Epithelial cell of proximal tubule (primary cell): ENCODE measurements at places on chromosomes 16 and 17. TPM values are rescaled to one million over a fixed set of nuclear protein-coding genes. Genes with fewer than 3 reads are reported as not detected.

PRSS27 gene
- total RNA-seq = 0.29 and 0.92 TPM in 2 replicates

CD300LF gene
- not detected in 2 replicates for total RNA-seq

SNAI3 gene
- 0.23 and 0.58 TPM in 2 replicates for total RNA-seq

SLC5A11 gene
- total RNA-seq = not detected in 2 replicates

ZNF205 gene
- 15.8 and 22.1 TPM in 2 replicates for total RNA-seq

CD300H gene
- total RNA-seq = not detected in 2 replicates

NAGS gene
- 14.1 and 21.0 TPM in 2 replicates for total RNA-seq

DNA sequence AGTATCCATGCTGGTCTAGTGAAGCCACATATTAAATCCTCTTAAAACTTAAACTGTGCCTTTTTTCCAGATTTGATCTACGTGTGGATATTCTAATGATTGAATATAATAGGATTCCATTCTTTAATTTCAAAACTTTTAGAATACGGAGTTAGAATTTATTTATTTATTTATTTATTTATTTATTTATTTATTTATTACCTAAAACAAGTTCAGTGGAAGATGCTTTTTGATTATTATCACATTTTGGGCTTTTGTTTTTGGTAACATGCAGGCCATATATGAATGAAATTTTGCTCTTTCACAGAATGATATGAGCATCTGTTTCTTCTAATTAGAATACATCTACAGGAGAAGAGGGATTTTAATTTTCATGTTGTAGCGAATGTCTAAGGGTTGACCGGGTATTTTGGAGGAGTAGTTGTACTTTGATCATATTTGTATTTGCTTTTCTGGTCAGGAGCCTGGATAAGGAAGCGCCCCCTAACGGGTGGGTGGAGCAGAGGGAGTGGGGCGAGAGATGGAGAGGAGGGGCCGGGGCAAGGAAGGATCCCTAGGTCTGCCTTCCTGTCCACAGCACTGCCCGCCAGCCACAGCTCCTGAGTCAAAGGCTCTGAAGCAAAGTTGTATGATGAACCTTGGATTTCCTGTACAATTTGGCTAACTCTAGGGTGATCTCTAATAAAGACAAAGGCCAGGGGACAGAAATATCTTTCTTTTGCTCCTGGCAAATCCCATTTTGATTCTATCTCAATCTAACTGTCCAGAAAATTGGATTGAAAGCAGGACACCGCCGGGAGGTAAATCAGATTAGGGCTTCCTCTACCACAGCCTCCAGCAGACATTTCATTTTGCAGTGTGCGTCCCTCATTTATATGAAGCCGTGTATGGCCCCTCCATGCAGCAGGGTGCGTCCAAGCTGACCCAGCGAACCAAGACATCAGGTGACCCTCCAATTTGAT, 149.1 kb downstream of the PRKCA start:
- no peak for DNase-seq

GRCh38 chr17:39222151-39222550, 3.6 kb downstream of the STAC2 start:
- no peak for DNase-seq

DNA sequence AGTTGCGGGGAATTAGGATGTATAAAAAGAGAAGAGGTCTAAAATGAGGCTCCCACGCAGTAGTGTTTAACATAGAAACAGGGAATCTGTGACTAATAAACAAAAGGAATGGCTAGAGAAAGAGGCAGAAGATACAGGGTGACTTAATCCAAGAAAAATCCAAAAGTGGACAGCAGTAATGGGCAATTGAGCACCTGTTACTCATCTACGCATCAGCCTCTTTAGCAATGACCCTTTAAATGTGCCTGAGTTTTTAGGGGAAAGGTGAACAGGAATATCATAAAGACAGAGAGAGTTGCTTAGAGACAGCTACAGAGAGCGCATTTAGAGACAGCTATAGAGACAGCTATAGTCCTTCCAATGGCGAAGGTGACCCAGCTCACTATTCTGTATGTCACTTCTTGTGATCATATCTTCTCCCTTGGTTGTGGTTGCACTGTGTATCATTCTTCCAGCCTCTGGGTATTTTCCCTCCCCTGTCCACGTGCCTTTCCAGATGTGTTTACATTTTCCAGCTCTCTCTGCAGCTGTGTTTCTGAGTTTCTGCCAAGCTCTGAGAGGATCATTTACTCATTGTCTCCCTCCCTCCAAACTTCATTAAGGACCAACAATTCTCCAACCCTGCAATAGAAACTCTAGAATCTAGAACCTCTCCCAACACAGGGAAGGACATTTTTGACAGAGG, 61.5 kb downstream of the MYOCD start:
- DNase-seq = peak; percentile 30

GRCh38 chr17:62804025-62804424, 4.1 kb downstream of the MARCHF10 start:
- no peak for DNase-seq

- DNase-seq = peak; percentile 59
Observed at GRCh38 chr17:76427501-76428231, 25.3 kb downstream of the UBE2O start.

- no peak for DNase-seq
Observed at GRCh38 chr16:13448346-13448745, 471.6 kb upstream of the ERCC4 start.

DNA sequence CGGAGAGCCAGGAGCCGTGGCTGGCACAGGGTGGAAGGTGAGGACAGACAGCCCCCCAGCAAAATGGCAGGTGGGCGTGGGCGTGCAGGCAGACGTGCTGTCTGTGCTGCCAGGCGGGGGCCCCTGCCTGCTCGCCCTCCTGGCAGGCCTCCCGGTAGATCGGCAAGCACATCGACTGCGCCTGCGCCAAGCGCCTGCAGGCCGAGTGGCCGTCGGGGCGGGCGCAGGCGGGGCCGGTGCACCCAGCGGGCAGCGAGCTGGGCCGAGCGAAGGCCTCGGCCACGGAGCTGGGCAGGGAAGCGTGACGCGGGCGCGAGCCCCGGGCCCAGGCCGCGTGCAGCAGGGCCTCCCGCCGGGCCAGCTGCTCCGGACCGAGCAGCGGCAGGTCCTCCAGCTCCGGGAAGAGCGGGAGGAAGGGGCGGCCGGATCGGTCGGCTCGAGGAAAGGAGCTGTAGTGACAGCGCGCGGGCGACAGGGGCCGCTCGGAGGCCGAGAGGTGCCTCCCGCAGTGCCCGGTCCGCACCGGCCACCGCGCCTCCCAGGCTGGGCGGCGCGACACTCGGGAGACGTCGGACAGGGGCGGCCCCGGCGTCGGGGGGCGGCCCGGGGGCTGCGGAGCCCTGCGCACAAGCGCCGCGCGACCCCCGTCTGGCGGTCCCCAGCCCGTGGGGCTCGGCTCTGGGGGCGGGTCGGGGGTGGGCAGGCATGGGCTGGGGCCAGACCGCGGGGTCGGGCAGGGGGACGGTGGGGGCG, 16.9 kb downstream of the GRIN2C start:
- no peak for DNase-seq

DNA sequence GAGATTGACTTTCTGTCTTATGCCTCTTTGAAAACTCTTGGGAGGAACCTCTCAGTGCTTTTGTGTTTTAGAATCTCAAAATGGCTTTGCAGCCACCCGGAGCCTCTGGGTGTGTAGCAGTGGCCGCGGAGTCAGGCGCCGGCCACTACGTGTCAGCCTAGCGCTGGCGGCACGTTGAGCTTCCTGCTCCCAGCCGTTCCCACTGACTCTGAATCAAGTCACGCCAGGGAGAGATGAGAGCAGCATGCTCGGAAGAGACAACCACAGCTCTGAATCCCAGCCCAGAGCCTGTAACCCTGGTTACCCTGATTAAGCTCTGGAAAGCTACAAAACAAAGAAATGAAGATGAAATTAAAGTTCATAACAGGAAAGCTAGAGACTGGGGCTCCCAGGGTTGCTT, 97.4 kb upstream of the CACNG5 start:
- no peak for DNase-seq

- no peak for DNase-seq
Observed at GRCh38 chr16:67158637-67159600, 790 bp downstream of the TRADD start.

- no peak for DNase-seq
Observed at GRCh38 chr17:40355123-40355803, 9.3 kb downstream of the GJD3 start.

GRCh38 chr16:19281246-19281645, 4.3 kb upstream of the CLEC19A start:
- DNase-seq = no peak

GRCh38 chr17:6787081-6787693, 11.2 kb downstream of the FBXO39 start:
- no peak for DNase-seq

GRCh38 chr17:17052462-17053221, 10.4 kb downstream of the MPRIP start:
- DNase-seq = no peak

GRCh38 chr16:49608779-49609178, 235.2 kb downstream of the C16orf78 start:
- DNase-seq = no peak
